ENCODE measurements at places on chromosomes 3 and 15. TPM values are rescaled to one million over a fixed set of nuclear protein-coding genes. Genes with fewer than 3 reads are reported as not detected.

SCAP gene
- total RNA-seq: 88.1 TPM

PRTG gene
- not detected for total RNA-seq

DLL4 gene
- total RNA-seq: 3.8 TPM

MESP2 gene
- total RNA-seq: not detected

CFAP100 gene
- 2.3 TPM for total RNA-seq

THBS1 gene
- 5.6 TPM for total RNA-seq

SAMD7 gene
- total RNA-seq: not detected

GOLGA6A gene
- total RNA-seq: not detected

LSAMP gene
- total RNA-seq: not detected

PRRT3 gene
- 0.65 TPM for total RNA-seq

DNA sequence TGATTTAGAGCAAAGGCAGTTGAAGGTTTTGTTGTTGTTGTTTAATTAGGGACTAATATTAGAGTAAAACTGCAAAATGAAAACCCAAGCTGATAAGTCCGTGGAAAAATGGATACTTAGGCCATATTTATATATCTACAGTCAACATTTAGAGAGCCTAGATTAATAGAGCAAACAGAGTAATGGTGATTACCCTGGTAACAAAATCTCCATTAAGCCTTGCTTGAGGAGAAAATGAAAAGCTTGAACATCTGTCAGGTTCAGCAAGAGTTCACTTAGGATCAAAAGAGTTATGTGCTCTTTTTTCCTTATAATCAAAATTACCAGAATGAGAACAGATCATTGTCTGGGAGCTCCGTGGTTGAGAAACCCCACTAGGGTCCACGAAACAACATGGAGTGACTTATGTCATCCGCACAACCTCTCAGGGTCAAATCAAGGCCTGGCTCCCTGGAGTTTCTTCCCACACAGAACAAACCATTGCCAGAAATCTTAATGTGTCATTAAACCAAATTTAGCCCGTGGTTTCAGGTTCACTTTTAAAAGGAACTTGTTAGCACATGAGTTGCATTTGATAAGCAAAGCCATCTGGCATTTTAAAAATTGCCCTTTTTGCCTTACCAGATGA, 381.2 kb downstream of the GABRB3 start:
- DNase-seq: no peak

DNA sequence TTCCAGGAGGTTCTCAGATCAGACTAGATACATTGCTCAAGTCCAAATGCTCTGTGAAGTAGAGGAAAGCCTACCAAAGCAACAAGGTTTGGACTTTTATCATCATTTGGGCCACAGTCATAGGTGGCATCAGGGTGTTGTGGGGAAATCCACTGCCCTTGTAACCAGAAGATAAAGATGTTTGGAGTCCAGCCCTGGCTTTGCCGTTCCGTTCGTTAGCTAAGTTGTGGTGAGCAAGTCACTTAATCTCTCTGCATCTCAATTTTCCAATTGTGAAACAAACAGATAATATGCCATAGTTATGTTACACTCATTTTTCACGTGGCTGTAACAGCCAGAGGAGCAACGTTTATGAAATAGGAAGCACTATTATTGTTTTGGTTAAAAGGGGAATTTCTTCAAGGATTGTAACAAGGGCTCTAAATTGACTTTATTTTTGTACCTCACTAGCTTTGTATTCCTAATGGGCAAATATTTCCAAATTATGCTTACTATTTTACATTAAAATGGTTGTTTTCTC, 125.6 kb downstream of the CD47 start:
- DNase-seq: no peak

DNA sequence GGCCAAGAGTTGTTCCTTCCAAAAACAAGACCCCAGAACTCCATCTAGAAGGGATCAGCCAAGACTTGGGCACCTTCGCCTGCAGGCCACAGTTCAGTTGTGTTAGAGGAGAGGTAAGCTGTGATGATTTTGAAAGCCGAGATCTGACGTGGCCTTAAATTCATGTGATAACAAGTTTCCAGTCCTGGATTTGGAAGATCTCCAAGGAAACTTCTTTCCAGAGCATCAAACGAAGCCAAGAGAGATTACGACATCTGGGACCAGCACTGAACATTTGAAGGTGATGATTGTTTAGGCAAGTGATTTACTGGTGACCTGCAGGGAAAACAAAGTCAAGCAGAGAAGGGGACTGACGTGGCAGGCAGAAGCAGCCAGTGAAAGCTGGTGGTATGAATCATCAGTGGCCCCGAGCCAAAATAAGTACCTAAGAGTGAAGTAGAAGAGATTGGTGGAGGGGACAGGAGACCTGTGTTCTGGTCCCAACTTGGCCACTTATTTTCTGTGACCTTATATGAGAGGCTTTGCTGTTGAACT, 339.0 kb upstream of the PROK2 start:
- DNase-seq: peak; percentile 3

DNA sequence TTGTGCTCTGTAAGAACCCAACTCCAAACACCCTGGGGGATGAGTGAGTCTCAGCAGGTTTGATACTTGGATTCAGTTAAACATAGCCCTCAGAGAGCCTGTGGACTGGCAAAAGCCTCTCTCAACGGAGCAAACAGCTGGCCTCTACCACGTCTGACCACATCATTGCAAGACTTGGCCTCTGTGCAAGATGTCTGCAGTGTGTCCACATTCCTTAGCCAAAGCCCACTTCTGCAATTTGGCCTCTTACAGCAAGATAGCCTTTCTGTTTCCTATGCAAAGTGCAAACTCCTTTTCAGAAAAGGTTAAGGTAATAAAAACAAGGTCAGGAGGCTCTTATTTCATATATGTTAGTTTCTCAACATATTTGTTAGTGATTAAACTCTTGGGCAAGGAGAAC, 27.9 kb downstream of the FBN1 start:
- no peak for DNase-seq

DNA sequence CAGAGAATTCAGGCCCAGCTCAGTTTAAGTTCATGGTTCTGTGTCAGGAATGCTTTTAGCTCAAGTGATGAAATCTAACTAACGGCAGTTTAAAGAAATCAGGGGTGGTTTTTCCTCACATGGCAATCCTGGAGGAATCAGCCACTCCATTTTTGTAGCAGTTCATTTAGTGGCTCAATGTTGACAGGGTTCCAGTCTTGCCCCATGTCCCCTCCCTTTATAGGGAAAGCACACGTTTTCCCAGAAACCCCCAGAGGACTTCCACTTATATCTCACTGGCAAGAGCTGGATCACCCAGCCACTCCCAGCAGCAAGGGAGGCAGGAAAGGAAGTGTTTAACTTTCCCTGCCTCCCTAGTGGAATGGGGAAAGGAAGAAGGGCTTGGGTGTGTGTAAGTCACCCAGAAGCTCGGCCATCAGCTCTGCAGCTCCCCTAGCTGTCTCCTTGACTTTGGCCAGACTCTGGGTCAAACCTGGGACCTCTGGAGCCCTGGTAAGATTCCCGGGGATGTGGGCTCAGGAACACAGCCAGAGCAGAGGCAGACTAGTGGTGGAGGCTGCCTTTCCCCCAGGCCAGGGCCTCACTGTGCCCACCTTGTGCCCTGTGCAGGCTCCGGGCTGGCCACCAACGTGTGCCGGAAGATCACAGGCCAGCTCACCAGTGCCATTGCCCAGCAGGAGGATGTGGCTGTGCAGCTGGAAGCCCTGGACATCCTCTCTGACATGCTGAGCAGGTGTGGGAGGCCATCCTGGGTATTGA, 11.3 kb downstream of the CAND2 start:
- no peak for DNase-seq

DNA sequence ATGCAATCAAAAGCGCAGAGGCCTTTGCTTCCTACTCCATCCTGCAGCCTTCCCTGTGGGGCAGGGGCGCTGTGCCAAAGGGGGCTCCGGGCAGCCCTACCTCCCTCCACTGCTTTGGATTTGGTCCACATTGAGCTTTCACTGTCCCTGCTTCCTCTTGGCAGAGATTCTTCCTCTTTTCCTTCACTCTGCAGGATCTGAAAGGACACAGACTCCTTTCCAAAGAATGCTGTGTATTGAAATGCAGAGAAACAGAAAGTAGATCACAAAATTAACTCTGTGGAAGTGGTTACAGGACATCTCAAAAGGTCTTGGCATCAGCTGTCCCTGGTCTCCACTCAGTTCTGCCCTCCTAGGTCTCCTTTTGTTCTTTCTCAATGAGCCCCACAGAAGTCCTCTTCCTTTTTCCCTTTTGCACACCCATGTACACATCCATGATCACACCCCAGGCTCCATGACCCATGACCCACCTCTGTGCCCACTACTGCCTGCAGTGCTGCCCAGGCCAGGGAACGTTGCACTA, 64.1 kb downstream of the CCR1 start:
- DNase-seq: no peak

GRCh38 chr3:107666853-107667252, 144.1 kb downstream of the BBX start:
- DNase-seq: no peak

DNA sequence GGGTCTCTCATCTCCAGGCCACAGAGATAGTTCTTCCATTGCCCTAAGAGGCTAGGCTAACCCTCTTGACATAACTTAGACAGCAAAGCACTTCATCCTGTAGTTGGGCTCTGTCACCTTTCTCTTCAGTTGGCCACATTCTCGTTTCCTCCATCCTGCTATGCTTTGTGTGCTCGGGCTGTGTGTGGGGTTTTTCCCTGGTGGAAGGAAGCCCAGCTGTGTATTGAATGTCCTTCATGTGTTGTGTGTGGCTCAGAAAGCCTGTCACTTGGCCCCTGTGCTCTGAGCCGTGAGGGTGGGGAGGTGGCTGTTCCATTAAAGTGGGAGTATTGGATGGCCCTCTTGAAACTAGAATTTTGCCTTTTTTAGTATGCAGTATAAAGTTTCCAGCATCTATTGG, 8.8 kb upstream of the EXOG start:
- DNase-seq: no peak

DNA sequence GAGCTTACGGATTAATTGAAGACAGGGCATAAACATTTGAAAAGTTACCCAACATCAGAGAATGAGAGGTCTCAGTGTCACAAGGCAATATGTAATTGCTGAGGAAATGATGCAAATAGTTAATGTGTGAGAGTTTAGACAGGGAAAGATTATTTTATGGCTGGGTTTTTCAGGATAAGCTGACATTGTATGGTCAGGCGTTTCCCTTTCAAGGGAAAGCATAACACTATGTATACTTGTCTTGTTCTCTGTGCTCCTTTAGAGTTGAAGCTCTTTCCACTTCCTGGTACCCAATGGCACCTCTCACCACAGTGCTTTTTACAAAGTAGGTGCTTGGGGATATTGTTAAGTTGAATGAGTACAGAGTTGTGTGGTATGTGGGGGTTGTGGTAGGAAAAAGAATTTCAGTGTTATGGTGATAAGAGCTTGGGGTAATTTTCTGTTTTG, 19.9 kb downstream of the IQGAP1 start:
- DNase-seq: no peak

- no peak for DNase-seq
Measured at GRCh38 chr3:46660003-46660402, 33.5 kb downstream of the ALS2CL start.

DNA sequence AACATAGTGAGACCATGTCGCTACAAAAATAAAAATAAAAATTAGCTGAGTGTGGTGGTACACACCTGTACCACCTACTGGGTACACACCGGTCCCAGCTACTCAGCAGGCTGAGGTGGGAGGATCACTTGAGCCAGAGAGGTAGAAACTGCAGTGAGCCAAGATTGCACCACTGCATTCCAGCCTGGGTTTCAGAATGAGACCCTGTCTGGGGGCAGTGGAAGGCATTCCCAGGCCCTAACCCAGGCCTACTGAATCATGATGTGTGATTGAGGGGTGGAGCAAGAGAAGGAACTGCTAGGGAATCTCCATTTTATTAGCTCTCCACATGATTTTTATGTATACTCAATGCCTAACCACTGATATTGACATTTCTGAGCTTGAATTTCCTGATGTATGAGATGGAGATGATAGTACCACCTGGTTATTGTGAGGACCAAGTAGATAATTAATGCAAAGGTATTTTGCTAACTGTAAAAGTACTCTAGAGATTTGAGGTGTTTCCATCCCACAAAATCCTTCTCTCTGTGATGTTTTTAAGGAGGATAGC, 169.5 kb upstream of the UMPS start:
- peak; percentile 21 for DNase-seq

DNA sequence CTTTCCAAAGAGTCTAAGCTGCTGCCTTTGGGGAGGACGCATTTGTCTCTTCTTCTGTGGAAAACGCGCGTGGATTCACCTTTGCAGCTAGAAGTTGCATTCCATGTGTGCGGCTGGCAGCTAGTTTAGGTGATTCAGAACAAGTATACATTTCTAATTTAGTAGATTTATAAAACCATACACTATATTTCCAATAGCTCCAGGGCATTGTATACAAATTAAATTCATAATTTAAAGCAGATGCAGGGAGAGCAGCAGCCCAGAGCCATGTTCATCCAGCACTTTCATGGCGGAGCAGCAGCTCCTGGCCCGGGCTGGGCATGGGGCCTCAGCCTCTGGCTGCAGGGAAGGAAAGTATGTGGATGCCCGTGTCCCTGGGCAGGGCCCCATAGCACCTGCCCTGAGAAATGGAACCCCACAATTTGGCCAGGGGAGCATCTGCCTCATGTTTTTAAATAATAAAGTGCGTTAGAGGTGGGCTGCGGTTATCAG, 42.8 kb upstream of the SEC22A start:
- no peak for DNase-seq

- no peak for DNase-seq
Measured at GRCh38 chr15:90729261-90729660, 12.1 kb downstream of the BLM start.

DNA sequence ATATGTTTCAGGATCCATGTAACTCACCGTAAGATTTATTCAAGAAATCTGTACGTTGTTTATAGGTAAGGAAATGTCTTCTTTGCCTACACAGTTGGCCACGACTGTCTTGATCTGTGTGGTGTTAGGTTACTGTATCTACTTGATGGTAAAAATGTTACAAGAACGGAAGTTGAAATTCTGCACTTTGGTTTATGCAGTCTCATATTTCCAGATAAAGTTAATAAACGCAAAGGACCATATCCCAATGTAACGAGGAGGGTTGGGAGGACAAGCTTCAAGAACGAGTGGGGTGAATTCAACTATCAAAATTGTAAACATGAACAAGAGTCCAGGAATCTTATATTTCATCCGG, 1.0 kb downstream of the USF3 start:
- DNase-seq: no peak

GRCh38 chr3:197317250-197317963, 19.0 kb upstream of the DLG1 start:
- no peak for DNase-seq

DNA sequence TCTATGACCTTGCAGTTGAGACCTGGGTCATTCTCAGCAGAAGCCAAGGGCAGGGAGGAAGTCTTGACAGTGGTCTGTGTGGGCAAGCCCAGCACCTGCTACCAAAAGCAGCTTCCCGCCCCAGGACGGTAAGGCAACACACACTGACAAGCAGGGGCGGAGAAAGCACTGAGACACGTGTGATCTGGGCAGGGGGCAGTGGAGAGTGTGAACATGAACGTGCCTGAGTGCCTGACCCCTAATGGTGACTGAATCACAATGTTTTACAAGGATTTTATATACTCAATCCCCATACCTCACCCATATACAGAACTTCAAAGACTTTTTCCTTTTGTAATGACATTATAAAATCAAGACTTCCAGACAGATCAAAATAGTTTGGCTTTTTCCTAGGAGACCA, 35.2 kb downstream of the ANP32A start:
- DNase-seq: no peak
